ENCODE measurements at places on chromosomes 3 and 15. TPM values are rescaled to one million over a fixed set of nuclear protein-coding genes. Genes with fewer than 3 reads are reported as not detected.

NBEAL2 gene
- total RNA-seq = 43.8 TPM

SCAMP5 gene
- 10.8 TPM for total RNA-seq

NCK1 gene
- 42.5 TPM for total RNA-seq

NEK10 gene
- total RNA-seq = 11.6 TPM

SHC4 gene
- 0.96 TPM for total RNA-seq
